ENCODE measurements at places on chromosomes 2 and 18.

GRCh38 chr18:79365701-79366100 lies 30.0 kb upstream of the NFATC1 start:
- DNase-seq: no peak

DNA sequence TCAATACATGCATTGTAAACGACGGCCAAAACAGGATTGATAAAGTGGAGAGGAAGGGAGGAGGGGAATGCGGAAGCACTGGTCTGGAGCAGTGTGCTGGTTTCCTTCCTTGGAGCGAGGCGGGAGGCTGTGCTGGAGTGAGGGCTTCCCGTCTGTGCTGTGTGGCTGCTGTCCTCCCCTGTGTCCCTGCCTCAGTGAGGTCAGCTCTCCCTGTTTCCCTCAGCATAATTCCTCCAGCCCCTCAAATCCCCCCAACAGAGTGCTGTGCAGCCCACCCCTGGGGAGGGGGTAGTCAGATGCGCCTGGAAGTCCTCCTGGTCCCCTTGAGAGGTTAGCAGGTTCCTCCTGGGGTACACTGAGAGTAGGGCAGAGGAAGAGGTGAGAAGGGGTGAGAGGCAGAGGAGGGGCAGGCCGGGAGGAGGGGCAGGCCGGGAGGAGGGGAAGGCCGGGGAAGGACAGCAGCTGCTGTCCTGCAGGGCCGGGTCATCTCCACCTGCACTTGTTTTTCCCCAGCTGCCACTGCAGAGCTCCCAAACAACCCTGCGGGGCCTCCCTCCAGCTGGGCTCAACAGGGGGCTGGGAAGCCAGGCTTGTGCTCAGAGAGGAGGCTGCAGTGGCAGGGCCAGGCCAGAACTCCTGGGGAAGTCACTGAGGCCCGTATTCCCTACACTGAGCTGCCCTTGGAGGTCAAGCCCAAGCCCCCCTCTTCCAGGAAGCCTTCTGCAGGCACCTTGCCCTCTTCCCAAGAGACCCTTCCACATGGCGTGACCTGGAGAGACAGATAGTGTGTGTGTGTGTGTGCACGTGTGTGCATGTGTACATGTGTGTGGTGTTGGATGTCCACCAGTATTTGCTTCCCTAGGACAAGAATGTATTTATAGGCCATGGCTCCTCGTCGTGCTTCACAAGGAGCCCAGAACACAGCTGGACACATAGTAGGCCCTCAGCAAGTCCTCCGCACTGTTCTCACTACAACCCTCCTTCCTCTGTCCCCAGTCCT lies 13.2 kb upstream of the ATP6V1B1 start:
- peak; percentile 93 for DNase-seq

- peak; percentile 65 for DNase-seq
Measured at GRCh38 chr2:44668336-44668735, 273.2 kb upstream of the SIX3 start.

GRCh38 chr2:70981421-70981820 lies 3.0 kb downstream of the ANKRD53 start:
- DNase-seq: no peak

- no peak for DNase-seq
Measured at GRCh38 chr2:45649462-45649857, 2.0 kb upstream of the PRKCE start.

DNA sequence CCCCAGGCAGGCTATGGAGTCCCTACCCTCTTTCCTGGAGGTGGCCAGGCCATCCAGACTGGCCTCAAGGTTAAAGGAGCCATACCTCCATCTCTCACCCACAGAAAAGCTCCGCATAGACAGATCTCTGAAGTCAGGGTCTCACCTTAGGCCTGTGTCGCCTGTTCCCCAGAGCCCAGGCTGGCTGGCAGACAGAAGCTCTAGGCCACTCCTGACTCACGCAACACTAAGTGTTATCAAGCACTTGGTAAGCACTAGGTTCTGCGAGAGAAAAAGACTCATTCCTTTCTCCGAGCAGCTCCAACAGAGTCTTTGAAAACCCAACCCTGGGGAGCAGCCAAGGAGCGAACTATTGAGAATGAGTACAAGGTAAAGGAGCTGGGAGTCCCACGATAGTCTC lies 6.1 kb downstream of the SMAD7 start:
- DNase-seq: no peak

GRCh38 chr18:35582899-35583558 lies 1.5 kb downstream of the GALNT1 start:
- no peak for DNase-seq

- no peak for DNase-seq
Measured at GRCh38 chr2:150133623-150134022, 353.8 kb downstream of the RND3 start.

DNA sequence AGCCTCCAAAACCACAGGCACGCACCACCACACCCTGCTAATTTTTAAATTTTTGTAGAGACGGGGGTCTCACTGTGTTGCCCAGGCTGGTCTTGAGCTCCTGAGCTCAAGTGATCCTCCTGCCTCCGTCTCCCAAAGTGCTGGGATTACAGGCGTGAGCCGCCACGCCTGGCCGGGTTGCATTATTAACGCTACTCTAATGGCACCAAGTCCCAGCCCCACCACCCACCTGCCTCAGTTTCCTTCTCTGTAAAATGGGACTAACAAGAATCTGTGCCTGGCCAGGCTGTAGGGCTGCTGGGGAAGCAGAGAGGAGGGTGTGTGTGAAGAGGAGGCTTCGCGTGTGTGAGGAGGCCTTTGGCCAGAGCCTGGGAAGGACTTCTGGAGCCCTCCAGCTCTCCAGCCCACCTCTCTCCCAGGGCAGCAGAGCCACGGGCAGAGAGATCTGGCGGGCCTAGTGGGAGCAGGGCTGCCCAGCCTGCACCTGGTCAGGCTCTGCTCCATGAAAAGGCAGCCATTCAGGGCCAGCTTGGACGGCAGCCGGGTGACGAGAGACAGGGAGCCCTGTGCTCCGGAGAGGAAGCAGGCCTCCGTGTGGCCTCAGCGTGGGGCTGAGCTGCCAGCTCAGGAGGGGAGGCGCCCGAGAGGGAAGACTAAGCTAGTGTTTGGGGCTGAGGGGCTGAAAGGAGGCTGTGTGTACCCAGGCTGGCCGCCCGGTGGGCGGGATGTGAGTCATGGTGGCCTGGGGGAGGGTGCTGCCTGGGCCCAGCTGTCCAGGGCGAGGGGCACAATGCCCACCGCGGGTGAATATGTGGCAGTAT lies 7.4 kb upstream of the B3GNT7 start:
- DNase-seq: no peak

GRCh38 chr18:66005831-66006588 lies 255.2 kb downstream of the CDH7 start:
- no peak for DNase-seq

DNA sequence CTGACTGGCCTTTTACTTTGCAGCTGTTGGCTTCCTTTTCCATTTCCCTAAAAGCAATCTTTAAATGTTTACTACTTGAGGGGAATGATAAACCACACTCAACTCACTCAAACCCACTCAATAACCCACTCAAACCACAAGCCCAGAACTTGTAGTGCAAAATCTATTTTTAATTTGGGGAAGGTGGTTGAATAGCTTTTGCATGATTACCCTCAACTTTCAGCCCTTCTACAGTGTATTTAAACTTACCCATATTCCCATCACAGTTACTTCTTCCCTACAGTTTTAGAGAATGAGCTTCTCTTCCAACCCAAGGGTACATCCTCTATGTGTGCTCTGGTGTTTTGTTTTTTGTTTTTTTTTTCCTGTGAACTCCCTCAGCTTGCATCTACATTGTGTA lies 636.1 kb downstream of the TDRD15 start:
- no peak for DNase-seq

- no peak for DNase-seq
Measured at GRCh38 chr18:49016648-49017539, 66.1 kb upstream of the SMAD7 start.

DNA sequence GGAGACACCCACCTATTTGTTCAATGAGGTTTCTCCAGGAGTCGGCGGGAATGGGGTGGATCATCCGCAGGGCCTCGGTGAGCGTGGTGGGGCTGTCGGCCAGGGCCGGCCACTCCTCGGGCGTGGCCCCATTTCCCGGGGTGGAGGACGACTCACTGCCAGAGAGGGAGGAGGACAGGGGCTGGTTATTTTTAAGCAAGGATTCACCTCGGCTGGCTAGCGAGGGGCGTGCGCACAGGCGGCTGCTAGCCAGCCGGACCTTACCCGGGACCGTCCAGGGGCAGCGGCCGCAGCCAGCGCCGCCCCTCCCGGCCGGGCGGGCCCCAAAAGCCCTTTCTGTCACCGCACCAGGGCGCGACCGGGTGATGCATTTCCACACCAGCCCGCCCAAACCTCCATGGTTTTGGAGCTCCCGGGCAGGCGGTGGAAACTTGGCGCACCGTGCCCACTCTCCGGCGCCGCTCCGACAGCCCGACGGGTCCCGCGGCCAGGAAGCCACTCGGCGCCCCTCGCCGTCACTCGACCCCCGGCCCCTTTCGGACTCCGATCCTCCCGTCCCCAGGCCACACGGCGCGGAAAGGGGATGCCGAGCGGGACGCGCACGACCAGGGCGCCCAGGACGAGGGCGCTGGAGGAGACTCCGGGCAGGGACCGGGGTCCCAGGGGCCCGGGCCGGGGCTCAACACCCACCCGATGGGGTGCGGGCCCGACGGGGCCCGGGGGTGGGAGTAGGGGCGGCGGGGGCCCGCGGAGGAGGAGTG lies 57.1 kb downstream of the SNORC start:
- no peak for DNase-seq

DNA sequence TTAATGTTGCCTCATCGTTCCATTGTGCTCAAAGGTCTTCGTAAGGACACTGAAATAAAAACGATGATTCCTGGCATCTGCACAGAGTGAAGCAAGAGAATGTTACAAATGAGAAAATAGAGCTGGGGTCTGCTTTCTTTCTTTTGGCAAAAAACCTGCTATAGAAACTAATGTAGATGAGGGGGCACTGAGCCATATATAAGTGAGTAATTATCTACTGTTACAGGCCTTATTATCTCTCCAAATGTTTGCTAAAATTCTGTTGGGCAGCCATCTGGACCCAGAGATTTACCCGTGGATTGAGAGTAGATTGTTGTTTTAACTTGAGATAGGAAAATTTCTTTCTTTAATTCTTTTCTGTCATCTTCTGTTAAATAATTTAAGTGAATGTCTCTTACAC lies 472.5 kb upstream of the PIK3C3 start:
- DNase-seq: no peak

GRCh38 chr2:207683879-207684627 lies 27.4 kb upstream of the CCNYL1 start:
- no peak for DNase-seq

GRCh38 chr2:238270606-238271005 lies 17.8 kb downstream of the PER2 start:
- no peak for DNase-seq

- DNase-seq: no peak
Measured at GRCh38 chr2:217469203-217469810, 533.5 kb downstream of the TNS1 start.

DNA sequence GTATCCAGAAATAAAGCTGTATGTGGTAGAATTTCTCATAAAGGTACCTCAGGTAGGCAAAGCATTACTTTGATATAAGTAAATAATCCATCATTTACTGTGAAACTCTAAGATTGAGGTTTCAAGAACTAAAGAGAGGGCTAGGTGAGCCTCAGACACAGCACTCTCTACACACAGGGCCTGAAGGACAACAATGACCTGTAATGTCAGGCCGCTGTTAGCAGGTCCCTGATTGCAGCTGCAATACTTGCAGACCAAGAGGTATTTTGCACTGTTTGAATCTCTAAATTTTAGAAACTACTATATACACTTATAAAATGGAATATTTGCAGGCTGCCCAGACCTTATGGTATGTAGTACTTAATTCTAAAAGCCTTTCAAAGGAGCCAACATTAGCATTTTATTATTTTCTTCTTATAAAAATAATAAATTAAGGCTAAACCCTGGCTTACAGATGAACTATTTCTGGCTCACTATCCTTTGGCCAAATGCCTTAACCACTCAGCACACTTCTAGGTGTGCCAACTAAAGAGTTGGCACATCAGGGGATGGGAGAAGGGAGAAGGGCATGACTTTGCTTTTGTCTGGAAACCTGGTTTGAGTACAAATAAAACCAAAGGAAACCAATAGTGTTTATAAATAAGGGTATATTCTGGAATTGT lies 66.7 kb upstream of the SLC39A10 start:
- DNase-seq: no peak

- peak; percentile 98 for DNase-seq
Measured at GRCh38 chr2:50607721-50608120, 424.2 kb downstream of the NRXN1 start.

DNA sequence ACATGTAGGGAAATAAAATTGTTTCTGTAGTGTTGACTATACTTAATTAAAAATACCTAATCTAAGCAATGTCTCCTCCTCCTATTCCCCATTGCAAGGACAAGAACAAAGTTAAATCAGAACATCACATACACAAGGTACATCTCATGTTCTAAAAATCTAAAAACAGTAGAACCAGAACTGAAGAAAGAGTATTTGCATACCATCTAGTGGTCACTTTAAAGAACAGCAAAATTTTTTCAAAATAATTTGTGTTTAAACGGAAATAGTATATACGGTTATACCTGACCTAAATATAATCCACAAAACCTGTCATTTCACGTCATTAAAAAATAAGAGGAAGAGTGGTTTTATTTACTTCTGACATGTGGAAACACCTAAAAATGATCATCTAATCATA lies 294.3 kb upstream of the KCNH7 start:
- peak; percentile 26 for DNase-seq

All from NCI-H82 (cell line).